ENCODE measurements at places on chromosomes 7 and 10.

DNA sequence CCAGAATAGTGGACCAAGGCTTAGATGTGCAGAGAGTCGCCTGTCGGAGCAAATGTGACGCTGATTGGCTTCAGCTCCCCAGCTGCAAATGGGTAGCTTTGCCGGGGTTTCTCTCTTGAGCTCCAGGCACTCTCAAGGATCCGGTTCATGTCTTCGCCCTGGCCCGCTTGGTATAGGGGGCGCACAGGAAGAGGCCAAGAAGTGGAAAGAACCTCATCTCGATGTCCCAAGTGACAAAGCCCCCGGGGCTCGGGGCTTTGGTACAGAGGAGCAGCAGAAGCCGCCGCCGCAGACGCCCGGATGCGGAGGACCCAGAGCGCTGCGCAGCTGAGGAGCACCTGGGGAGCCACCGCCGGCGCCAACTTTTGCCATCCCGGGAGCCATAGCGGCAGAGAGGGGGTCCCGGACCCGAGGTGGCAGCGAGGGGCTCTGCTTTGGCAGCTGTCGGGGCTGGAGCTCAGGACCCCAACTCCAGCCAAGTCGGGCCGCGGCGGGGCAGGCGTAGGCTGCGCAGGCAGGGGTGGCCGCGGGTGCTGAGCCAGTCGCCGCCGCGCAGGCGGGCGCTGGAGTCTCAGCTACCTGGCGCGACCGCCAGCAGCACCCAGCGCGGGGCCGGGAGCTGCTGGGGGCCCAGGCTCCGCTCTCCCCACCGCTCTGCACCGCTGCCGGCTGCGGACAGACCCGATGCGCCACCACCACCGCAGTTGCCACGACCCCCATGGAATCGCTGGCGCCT is 466.6 kb downstream of the XPNPEP1 start:
- DNase-seq: no peak

DNA sequence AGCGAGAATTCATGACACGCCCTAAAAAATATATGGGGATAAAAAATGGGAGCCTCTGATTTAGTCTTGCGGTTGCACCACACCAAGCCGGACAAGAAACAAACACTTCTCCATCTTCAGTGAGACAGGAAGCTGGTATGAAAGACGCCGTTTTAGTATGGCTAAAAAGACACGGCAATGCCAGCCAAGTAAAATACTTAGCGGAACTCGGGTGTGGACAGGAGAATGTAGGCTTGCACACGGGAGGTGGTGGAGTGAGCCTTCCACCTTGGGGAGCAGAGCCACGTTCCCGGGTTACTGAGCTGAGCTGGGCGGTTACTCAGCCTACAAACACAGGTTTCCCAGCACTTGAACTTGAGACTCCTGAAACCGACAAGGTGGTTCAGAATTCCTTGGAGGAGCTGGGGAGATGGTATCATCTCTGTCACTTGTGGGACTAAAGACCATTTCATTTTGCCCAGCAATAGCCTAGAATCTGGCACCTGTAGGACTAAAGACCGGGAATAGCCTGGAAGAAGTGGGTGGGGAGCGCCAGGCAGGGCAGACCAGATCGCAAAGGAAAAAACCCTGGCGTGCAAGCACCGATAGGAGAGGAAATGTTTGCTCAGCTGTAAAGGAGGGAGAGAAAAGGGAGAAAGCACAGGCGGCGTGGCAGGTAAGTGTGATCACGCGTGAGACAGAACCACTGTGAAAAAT is 34.8 kb upstream of the SEPHS1 start:
- no peak for DNase-seq

- DNase-seq: no peak
Observed at GRCh38 chr7:23403970-23404369, 66.3 kb downstream of the IGF2BP3 start.

GRCh38 chr10:58268454-58268945 is 462 bp upstream of the CISD1 start:
- no peak for DNase-seq

DNA sequence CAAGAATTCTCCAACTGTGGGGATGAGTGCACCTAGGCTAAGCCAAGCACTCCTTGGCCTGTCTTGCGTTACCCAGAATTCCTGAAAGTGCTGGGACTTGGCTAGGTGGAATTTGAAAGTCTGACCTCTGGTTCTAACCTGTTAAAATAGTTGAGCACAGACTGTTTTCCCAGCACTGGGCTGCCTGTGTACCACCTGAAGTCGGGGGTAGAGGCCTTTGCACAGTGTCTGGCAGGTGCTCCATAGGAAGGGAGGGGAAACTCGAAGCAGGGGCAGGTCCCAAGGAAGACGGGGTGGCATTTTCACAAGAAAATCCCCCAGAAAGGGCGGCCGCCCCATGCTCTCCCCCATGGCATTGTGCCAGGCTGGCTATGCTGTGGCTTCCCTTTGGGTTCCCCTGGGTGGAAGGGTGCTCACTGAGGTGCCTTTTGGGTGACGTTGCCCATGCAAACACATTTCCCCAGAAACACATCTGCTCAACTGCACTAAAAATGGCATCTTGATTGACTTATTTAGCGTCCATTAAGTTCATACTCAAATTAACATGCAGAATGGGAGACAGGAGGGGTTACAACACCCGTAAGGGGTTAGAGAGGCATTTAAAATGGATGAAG is 62.9 kb downstream of the SYPL1 start:
- no peak for DNase-seq

DNA sequence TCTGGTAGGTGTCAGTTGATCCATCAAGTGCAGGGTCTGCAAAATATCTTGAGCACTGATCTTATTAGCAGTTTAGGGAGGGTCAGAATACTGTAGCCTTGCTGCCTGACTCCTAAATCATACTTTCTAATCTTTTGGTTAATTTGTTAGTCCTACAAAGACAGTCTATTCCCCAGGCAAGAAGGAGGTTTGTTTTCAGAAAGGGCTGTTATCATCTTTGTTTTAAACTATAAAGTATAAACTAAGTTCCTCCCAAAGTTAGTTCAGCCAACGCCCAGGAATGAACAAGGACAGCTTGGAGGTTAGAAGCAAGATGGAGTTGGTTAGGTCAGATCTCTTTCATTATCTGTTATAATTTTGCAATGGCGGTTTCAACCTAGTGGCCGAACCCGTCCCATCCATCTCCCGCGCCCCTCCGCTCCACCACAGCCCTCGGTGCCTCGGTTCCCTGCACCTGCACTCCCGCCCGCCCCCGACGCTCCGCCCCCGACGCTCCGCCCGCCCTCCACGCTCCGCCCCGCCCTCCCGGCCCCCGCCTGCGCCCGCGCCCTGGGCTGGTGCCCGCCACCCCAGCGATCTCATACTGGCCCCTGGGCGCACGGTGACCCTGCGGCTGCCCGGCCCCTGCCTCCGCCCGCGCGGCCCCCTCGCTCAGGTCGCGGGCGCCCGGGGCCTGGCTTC is at the start of gene ADCK2:
ADCK2 (plus strand) TSS at position 564 of the 681 bp plus-strand sequence. CDS start 386 bp downstream, outside the sequence.
- peak; percentile 58 for DNase-seq

DNA sequence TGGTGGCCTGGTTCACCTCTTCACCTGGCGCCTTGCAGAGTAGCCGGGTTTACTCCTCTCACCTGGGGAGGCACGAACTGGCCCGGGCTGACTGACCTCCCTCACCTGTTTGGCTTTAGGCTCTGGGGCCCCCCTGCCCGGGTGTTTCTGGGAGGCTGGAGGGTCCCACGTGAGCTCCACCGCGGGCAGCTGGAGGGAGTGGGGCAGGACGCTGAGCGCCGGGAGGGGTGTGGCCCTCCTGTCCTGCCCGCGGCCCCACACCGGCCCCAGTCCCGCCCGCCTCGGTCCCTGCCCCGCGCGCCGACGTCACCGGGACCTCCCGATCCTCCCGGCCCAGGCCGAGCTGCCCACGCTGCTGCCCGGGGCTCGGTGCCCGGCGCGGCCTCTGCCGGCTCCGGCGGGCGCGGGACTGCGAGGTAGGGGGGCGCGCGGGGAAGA is at the start of gene AMZ1:
AMZ1 (plus strand) TSS at position 322 of the 438 bp plus-strand sequence. CDS start 12,250 bp downstream, outside the sequence.
- no peak for DNase-seq

GRCh38 chr7:70894799-70895198 is 237.1 kb upstream of the GALNT17 start:
- no peak for DNase-seq

- DNase-seq: no peak
Observed at GRCh38 chr7:21383227-21384220, 44.4 kb upstream of the SP4 start.

DNA sequence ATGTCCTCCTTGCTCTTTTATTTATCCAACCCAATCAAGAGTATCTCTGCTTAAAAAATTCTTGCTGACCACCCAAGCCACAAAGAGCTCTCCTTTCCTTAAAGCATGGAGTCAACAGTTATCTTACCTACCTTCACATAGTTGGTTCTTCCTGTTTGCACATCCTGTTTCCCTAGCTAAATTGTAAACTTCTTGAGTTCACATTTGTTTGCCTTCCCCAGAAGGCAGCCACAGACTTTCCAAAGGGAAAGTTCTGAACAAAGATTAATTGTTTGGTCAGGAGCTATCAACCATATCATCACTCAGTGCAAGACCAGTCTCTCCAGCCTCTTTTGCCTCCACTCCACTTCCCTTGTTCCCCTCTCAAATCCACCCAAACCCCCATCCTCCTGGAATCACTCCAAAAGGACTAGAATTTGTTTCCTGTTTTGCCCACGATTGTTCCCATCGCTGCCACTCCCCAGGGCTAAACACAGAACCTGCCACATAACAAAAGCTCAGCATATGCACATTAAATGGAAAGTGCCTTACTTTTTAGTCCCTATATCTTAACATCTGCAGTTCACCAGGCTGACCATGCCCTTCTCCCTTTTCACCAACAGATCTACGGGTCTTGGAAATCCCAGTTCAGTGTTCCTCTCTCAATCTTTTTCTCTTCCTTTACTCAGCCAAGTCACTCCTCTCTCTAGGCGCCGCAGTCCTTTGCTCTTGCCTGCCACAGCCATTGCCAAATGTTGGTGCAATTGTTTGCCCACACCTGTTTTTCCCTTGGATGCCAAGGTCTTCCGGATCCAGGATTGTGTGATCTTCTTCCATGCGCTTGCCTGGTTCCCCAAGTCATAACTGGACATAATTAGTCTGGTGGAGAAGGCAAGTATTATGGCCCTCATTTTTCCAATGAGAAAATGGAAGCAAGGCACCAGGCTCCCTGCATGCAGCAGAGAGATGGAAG is 265.5 kb downstream of the KCNMA1 start:
- DNase-seq: no peak

- DNase-seq: peak; percentile 45
Observed at GRCh38 chr10:93495654-93496321, 624 bp upstream of the CEP55 start.

GRCh38 chr10:125762692-125763648 is 12.7 kb downstream of the MMP21 start:
- no peak for DNase-seq

GRCh38 chr7:15158141-15158810 is 255.7 kb upstream of the DGKB start:
- no peak for DNase-seq

GRCh38 chr10:129369566-129369965 is 97.5 kb upstream of the MGMT start:
- no peak for DNase-seq

DNA sequence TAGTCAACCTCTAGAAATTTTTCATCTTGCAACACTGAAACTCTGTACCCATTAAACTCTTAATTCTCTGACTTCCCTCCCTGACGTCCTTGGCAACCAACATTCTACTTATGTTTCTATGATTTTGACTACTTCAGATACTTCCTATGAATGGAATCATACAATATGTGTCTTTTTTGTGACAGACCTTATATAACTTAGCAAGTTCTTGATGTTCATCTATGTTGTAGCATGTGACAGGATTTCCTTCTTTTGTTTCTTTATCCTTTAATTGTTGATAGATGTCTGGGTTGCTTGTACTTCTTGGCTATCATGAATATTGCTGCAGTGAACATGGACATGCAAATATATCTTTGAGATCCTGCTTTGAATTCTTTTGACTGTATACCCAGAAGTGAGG is 240.8 kb downstream of the ADK start:
- DNase-seq: no peak

GRCh38 chr7:105322655-105323277 is 66.0 kb downstream of the SRPK2 start:
- no peak for DNase-seq

DNA sequence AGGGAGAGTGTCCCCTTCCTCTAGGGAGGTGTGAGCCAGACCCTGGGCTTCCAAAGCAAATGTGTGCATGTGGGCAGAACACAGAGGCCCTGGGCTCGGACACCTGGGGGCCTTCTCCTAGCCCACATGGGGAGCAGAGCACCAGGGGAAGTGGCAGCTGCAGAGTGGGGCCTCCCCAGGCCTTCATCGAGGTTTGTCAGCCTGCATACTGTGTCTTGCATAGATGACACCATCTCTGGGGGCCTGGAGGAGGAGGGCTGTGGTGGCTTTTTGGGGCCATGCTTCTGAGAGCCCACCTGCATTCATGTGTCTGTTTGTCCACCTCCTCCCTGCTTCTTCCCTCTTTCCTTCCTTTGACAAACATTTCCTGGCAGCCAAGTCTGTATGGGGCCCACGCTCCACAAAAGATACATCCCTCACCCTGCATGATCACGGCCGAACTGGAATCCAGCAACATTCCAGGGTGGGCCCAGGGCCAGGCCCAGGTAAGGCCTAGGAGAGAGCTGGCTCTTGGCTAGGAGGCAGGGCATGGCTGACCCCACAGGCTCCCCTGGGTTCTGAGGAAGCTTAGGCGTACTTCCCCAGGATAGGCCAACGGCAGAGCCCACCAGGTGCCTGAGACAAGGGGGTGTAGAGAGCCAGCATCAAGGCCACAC is 79.2 kb downstream of the ZMIZ1 start:
- no peak for DNase-seq

GRCh38 chr10:68106656-68107055 is 2.6 kb upstream of the MYPN start:
- DNase-seq: no peak

GRCh38 chr10:42690449-42691360 is 52.3 kb upstream of the ZNF33B start:
- no peak for DNase-seq

DNA sequence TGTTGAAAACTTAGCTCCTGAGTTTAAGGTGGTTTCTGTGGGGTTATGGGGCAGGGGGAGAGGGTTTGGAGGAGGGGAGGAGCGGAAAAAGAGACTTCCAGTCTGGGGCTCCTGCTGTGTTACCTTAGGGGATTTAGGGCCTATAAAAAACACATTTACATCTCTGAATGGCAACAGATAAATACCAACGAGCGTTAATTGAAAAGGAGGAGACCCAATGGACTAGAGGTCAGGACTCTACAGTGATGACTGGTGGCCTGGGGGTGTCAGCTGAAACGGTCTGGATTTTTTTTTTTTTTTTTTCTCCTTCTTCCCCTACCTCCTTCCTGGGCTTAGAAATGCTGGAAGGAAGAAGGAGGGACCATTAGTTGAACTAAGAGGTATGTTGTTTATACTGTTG is 47.4 kb downstream of the AUTS2 start:
- DNase-seq: no peak

- DNase-seq: no peak
Observed at GRCh38 chr10:90775351-90776028, 82.3 kb downstream of the HTR7 start.

GRCh38 chr10:126250045-126250444 is 138.2 kb downstream of the ADAM12 start:
- no peak for DNase-seq

- no peak for DNase-seq
Observed at GRCh38 chr10:80468002-80468401, 13.9 kb downstream of the TSPAN14 start.

Measured in hematopoietic multipotent progenitor cell treated with erythropoietin and hydrocortisone succinate and interleukin-3 and kit ligand, for 15 days (in vitro differentiated cells).